Skin of body (tissue), 3 donors: ENCODE measurements at places on chromosomes 5 and 9.
A peak's percentile ranks its signal among the peaks of the same experiment; 100 is the strongest.

GRCh38 chr5:151236888-151237287 is 13.0 kb upstream of the CCDC69 start:
- DNase-seq: no peak

DNA sequence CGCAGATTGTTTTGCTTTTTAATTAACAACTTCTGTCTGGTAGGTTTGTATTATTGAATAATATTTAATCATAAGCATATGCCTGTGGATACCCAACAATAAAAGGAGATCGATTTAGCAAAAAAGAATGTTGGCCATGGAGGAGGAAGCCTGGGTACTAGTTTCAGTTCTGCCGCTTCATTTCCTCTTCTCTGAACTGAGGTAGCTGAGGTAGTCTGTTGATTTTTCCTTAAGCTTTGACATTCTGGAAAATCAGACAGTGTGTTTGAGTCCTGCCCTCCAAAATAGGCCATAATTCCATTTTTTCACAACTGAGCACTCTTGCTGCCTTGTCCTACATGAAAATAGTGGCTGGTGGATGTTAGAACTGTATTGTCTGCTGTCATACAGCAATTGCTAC is 6.0 kb upstream of the GPR21 start:
- no peak for DNase-seq

GRCh38 chr9:96420468-96421219 is 2.5 kb upstream of the ZNF367 start:
- peak; percentile 43 for DNase-seq

GRCh38 chr9:73265876-73266275 is 114.2 kb downstream of the ANXA1 start:
- no peak for DNase-seq

- DNase-seq: no peak
These were observed 2.8 kb upstream of the PARP8 start for GRCh38 chr5:50663636-50664035.

GRCh38 chr5:76085243-76085579 is 2.0 kb downstream of the SV2C start:
- DNase-seq: no peak

DNA sequence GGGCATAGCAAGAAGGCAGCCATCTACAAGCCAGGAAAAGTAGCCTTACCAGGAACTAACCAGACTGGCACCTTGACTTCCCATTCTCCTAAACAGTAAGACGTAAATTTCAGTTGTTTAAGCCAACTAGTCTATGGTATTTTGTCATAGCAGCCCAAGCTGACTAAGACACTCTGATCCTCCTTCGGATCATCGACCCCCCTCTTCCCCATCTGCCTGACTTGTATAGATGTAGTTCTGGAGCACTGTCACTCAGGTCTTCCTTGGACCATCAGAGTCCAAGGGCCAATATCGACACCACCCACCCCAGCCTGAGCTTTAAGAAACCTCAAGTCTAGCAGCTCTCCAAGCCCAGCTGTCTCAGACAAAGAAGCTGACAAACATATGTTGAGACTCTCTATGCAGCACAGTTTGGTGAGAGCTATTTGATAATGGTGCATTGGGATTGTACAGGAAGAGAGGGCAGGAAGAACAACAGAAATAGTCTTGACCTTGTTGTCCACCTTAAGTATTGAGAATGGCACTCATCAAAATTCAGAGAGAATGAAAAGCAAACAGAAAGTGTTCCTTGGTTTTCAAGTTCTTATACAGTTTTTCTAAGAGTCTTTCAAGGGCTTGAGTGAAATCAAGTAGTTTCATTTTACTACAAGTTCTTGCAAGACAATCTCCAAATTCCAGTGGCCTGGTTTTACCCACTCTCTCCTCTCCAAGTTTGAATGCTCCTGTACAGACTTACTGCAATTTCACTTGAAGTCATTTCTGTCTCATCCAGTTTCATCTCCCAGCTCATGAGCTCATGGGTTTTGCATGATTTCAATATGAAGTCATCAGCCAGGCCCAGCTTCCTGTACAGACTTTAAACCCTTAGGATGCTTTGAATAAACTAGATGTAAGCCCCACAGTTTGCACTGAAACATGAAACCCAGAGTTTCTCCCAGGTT is 122.3 kb upstream of the RAI14 start:
- DNase-seq: peak; percentile 35

DNA sequence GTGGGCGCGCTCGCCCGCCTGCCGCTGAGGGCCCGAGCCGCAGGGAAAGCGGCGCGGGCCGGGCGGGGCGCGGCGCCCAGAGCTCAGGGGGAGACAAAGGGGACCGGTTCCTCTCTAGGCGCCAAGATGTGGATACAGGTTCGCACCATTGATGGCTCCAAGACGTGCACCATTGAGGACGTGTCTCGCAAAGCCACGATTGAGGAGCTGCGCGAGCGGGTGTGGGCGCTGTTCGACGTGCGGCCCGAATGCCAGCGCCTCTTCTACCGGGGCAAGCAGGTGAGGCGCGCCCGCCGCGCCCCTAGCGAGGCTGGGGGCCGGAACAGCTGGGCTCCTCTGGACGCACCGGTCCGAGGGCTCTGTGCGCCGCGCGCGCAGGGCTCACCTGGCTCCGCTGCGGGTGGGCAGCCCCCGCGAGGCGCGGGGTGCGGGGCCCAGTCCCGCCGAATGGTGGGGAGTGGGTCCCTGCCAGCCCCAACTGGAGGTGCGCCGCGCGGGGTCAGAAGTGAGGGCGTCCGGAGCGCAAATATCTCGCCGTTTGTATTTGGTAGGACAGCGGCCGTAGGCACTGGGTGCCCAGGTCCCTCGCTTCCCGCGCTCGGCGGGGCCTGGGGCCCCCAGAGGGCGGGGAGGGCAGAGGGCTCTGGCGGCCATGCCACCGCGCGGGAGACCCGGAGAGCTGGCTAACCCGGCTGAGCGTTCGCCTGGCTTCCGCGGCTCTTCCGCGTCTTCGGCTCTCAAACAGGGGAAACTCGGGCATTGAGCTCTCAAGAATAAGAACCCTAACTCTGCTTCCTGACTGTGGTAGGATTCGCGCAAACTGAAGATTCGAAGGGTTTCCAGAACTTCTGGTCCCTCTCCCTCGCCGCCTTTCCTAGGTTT is 607 bp downstream of the UHRF2 start:
- no peak for DNase-seq

DNA sequence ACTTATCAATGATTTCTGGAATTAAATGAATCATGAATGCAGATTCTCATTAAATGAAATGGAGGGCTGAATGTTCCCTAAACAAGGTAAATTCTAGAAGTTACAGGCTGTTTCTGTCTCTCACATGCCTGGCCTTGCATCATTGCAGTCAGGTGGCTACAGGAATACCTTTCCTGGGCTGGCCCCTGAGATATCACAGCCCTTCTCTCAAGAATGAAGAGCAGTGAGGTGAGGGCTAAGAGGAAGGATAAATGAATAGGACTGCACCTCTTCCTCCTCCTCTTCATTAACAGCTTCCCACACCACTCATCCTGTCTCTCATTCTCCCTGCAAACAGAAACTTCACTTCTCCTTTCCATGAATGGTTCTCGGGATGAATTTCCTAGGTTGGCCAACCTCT is 22.5 kb downstream of the ARHGEF28 start:
- no peak for DNase-seq
